ENCODE measurements at places on chromosomes 12 and 14.

DNA sequence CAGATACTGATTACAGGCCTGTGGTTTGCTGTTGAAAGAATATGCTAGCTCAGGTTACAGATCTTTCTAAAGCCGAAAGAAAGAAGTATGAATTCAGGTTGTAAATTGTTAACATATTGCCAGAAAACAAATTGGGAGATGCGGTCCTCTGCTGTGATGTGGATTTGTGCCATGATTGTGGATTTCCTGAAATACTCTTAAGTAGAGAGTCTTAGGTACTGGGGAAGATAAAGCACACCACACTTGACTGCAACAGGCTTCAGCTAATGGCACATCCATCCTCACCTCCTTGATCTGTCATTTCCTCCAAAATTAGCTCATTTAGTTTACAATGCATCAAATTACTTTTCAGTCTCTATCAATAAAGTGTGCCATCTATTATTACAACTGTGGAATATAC, 279.2 kb downstream of the SYT1 start:
- no peak for DNase-seq

GRCh38 chr14:74308695-74309094, 6.0 kb upstream of the ABCD4 start:
- no peak for DNase-seq

- DNase-seq: no peak
Observed at GRCh38 chr14:96088911-96089310, 49.7 kb downstream of the C14orf132 start.

- DNase-seq: no peak
Observed at GRCh38 chr14:101469382-101470247, 91.7 kb upstream of the DIO3 start.

- DNase-seq: no peak
Observed at GRCh38 chr14:49240383-49240782, 345.8 kb downstream of the RPS29 start.

DNA sequence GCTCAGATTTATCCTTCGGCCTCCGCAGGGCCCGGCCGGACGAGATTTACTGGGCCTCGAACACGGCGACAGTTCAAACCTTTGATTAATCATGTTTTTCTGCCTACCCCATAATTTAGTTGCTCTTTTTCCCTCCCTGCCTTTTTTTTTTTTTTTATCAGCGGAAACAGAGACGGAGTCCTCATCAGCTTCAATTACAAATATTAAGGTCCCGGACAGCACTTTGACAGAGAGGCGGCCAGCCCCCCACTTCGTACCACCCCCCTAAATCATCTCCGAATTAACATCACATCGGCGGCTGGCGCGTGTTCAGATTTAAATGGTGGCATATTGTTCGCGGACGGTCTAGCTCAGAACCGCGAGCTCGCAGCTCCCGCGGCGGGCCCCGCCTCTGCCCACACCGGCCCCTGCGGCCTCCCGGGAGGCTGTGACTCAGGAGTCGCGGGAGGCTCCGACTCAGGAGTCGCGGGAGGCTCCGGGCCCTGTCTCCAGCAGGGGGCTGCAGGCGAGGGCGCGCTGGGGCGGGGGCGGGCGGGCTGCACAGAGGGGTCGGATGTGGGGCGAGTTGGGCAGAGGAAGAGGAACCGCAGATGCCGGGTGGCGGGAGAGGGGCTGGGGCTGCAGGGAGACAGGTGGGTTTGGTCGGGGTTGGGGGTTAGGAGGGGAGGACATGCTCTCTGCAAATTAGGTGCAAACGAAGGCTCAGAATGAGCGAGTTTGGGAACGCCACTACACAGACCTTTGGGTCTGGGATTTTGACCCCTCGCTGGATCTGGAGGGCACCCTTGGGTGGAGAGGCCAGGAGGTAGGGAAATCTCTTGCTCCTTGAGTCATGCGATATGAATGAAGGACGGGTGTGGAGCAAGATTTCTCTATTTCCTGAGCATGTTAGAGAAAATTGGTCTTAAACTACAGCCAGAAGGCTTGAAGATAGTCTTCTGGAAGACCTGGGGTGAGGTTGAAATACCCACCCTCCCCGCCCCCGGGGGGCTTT, 19.6 kb upstream of the ATP5MC2 start:
- no peak for DNase-seq

- DNase-seq: no peak
Observed at GRCh38 chr12:12166751-12167150, 96.0 kb downstream of the BCL2L14 start.

DNA sequence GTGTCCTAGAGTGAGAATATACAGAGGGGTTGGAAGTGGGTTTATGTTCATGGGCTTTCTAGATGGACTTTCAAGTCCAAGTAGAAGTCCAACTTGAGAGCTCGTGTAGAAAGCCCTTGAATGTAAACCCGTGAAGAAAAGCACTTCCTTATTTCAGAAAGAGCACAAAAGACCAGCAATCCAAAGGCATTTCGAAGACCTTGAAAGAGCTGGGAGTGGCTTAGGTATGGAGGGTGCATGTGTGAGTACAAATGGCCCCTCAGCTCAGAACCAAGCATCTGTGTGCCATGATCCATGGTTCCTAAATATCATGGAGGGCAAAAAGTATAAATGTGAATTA, 160.7 kb downstream of the ETV6 start:
- DNase-seq: no peak

DNA sequence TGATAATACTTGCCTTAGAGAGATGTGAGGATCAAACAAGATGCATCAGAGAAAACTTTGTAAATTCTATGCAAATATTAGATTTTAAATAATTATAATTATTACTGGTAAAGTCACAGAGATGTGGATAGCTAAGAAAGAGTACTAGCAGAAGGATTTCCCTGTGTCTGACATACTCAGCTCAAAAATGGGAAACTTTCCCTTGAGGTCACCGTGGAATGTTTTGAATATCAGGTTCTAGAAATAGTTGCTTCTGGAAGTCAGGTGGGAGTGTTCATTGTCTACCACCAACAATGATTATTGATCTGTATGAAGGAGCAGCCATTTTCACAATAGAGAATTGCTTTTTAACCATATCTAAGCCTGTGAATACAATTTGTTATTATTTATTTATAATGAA, 71.7 kb downstream of the FLRT2 start:
- no peak for DNase-seq

GRCh38 chr12:66627270-66627987, 51.4 kb downstream of the GRIP1 start:
- DNase-seq: no peak

DNA sequence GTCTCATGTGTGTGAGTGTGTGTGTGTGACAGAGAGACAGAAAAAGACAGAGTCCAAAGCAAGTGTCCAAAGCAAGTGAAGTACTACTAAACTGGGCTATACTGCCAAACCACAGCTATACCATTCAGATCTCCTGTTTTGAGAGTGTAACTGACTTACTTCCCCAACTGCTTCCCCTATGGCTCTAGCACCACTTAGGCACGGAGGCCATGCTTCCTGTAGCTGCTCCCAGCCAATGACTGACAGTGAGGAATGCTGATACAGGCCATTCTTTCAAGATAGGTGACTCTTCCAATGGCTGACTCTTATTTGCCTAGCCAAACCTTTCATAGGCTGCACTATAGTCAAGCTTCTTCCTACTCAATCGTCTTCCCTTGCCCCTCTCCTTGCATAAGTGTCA, 393.2 kb downstream of the BCAT1 start:
- no peak for DNase-seq

DNA sequence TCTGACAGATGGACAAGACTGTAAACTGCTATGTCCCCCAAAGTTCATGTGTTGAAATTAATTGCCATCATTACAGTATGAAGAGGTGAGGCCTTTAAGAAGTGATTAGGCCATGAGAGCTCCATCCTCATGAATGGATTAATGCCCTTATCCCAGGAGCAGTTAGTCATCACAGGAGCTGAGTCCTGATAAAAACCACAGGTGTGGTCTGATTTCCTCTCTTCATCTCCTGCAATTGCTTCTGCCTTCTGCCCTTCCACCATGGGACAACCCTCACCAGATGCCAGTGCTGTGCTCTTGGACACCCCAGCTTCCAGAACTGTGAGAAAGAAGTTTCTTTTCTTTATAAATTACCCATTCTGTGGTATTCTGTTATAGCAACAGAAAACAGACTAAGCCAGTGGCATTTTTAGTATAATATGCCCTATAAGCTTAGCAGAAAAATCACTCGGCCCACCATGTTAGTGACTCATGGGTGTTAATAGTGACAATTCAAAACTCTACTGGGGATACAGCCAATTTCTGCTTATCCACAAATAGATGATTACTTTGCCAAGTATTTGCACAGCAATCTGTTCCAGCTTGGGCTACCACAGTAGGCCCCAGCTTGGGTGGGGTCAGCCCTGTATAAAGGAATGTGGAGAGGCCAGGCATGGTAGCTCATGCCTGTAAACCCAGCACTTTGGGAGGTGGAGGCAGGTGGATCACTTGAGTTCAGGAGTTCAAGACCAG, 129.0 kb upstream of the BCL2L14 start:
- DNase-seq: no peak

DNA sequence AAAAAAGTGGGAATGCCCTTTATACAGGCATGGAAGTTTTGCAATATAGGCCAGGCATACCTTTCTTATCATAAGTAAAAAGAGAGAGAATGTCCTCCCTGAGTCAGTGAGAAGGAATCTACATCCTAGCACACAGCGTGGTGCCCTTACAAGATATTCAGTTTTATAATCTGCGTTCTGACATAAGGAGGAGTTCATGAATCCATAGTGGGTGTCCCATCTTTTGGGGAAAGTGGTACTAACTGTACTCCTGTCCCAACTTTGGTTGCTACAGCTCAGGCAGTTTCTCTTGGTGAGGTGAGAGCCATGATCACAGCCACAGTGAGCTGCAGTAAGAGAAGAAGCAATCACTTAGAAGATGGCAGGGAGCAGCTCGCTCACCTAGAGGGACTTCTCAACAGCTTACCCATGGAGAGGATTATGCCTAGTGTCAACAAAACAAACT, 332.9 kb downstream of the BCAT1 start:
- no peak for DNase-seq

GRCh38 chr14:59570122-59570521, 6.5 kb downstream of the CCDC175 start:
- DNase-seq: no peak

DNA sequence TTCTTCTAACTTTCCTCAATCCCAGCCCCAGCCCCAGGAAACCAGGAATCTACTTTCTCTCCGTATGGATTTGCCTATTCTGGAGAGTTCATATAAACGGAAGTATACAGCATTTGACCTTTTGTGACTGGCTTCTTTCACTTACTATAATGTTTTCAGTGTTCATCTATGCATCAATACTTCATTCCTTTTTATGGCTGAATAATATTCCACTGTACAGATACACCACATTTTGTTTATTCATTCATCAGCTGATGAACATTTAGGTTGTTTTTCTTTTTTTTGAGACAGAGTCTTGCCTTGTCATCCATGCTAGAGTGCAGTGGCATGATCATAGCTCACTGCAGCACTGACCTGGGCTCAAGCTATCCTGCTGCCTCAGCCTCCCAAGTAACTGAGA, 3.9 kb upstream of the PLEKHG3 start:
- no peak for DNase-seq

DNA sequence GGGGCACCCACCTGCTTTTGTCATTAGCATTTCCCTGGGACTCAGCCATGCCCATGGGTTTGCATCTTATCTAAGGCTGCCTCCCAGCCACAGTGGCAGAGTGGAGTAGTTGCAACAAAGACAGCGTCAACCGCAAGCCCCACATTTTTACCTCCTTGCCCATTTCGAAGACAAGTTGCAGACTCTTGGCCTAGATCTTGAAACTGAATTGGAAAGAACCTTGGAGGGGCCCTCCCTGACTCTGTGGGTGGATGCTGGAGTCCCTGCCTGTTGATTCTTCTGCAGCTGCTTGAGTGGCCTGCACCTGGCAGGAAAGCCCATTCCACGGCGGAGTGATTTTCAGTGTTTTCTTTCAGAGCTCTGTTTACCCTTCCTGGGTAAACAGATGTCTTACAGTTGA, 309.0 kb downstream of the VRK1 start:
- no peak for DNase-seq

- DNase-seq: no peak
Observed at GRCh38 chr14:22848351-22849164, 12.2 kb downstream of the MMP14 start.

GRCh38 chr12:32444895-32445294, 45.5 kb downstream of the FGD4 start:
- DNase-seq: no peak

DNA sequence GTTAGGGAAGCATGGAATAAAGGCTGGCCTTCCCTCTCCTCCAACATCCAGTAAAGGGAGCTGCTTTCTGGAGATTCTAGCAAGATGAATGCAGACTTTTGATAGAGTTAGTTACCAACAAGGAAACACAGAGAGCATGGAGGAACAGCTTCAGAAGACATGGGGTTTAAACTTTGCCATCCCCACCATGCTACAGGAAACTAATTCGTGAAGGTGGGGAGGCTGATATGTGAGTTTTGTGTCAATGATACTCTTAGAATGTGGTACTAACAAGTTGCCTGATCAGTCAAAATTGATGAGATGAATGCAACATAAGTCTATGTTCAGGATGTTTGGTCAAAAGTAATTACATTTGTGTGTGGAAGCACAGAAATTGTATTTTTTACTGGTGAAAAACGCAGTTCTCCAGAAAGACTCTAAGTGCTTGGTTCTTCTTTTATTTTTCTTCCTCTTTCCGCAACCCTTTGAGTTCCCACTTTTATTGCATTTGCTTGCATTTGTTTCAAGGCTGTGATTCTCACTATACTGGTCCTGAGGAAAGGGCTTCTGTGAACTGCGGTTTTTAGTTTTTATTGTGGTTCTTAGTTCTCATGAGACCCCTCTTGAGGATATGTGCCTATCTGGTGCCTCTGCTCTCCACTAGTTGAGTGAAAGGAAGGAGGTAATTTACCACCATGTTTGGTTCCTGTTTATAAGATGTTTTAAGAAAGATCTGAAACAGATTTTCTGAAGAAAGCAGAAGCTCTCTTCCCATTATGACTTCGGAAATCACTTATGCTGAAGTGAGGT, at the start of gene CLEC4A:
TSS of gene CLEC4A (plus strand) at position 494 of the 789 bp plus-strand sequence. CDS start at position 756, 262 bp downstream.
- no peak for DNase-seq

- no peak for DNase-seq
Observed at GRCh38 chr14:98959410-98959809, 312.6 kb downstream of the BCL11B start.

- DNase-seq: no peak
Observed at GRCh38 chr14:39447175-39447661, 15.0 kb upstream of the FBXO33 start.

- no peak for DNase-seq
Observed at GRCh38 chr12:117699118-117699517, 269.7 kb downstream of the KSR2 start.

DNA sequence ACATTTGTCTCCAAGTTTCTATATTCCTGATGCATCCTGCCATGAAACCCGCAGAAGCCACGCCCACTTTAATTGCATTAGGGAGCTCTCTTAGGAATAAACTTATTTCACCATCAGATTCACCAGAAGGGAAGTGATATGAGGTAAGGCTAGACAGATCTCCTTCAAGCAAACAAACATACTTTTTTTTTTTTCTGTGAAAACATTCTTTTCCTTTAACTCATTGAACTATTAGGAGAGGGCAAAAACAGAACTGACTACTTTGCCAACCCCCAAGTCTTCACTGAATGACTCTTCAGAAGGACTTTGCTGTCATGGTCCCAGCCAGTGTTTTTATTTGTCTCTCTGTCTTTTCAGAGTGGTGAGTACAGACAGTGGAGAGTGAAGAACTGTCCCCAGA, 48.4 kb downstream of the GTF2A1 start:
- no peak for DNase-seq
